Spinal cord (tissue), 10 donors: ENCODE measurements at places on chromosomes 13 and 19.
A peak's percentile ranks its signal among the peaks of the same experiment; 100 is the strongest.

- DNase-seq, result no peak
Observed at GRCh38 chr13:43877326-43877725, 2.2 kb downstream of the CCDC122 start.

- no peak for DNase-seq
Observed at GRCh38 chr19:47414469-47414868, 4.9 kb downstream of the MEIS3 start.

DNA sequence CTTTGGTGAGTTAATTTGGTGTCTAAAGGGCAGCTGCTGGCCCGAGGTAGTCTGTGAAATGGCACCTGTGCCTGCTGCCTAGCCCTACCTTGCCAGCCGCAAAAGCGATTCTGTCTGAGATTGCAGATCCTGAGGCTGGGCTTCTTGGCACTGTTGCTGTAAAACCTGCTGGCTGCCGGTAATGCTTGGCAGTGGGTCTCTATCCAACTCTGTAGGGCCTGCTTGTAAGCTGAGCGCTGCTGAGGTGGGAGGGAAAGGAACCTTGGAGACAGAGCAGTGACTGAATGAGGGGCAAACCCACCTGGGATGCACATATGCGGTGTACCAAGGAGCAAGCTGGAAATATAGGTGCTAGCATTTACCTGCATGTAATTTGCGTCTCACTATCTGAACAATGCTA, 11.7 kb downstream of the LCP1 start:
- DNase-seq, result peak; percentile 53

GRCh38 chr13:44331446-44331845, 42.2 kb upstream of the SERP2 start:
- no peak for DNase-seq

DNA sequence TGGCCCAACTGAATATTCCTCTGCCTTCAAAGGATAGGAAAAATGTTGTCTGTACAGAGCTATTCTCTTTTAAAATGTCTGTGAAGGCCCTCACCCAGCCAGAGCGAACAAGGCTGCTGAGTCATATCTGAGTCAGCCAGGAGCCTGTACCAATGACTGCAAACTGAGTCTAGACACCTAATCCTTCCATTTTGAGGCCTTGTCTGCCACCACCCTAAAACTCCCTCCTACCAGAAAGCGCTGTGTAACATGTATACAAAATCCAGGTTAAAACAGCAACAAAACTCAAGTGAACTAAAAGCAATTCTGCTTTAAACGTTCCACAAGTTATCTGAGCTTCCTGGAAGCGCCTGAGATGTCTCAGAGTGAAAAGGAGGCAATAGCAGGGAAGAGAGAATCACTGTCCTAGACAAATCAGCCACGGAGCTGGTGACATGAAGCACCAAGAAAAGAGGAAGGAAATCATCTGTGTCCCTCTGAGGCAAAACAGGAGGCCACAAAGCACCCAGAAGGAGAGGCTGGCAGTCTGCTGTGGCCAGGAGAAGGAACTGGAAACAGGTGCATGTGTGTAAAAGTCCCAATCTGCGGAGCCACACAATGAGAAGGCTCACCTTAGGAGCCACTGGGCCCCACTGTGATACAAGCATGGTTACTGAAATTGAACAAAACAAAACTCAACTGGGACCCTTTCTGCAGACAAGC, 10.2 kb downstream of the DHRS12 start:
- DNase-seq, result no peak

GRCh38 chr19:31340042-31341025, 8.9 kb downstream of the TSHZ3 start:
- DNase-seq, result peak; percentile 88

- no peak for DNase-seq
Observed at GRCh38 chr19:55071129-55071502, 4.6 kb upstream of the EPS8L1 start.

- no peak for DNase-seq
Observed at GRCh38 chr13:109387471-109387870, 398.9 kb downstream of the IRS2 start.

- peak; percentile 61 for DNase-seq
Observed at GRCh38 chr19:10565028-10565566, 713 bp downstream of the KRI1 start.

- DNase-seq, result no peak
Observed at GRCh38 chr13:59157181-59157580, 1006.5 kb downstream of the DIAPH3 start.

DNA sequence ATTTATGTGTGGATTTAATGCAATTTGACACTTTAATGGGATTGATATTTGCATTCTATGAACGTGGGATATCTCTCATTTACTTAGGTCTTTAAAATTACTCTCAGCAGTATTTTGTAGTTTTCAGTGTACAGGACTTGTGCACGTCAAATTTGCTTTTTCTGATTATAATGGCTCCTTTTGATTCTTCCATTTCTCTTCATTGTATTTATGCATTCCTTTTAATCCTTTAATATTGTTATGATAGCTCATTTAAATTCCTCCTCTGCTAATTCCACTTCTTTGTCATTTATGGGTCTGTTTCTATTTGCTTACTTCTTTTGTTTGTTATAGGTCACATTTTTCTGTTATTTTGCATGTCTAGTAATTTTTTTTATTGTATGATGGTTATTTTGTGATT, 226.6 kb downstream of the ATP8A2 start:
- DNase-seq, result no peak

DNA sequence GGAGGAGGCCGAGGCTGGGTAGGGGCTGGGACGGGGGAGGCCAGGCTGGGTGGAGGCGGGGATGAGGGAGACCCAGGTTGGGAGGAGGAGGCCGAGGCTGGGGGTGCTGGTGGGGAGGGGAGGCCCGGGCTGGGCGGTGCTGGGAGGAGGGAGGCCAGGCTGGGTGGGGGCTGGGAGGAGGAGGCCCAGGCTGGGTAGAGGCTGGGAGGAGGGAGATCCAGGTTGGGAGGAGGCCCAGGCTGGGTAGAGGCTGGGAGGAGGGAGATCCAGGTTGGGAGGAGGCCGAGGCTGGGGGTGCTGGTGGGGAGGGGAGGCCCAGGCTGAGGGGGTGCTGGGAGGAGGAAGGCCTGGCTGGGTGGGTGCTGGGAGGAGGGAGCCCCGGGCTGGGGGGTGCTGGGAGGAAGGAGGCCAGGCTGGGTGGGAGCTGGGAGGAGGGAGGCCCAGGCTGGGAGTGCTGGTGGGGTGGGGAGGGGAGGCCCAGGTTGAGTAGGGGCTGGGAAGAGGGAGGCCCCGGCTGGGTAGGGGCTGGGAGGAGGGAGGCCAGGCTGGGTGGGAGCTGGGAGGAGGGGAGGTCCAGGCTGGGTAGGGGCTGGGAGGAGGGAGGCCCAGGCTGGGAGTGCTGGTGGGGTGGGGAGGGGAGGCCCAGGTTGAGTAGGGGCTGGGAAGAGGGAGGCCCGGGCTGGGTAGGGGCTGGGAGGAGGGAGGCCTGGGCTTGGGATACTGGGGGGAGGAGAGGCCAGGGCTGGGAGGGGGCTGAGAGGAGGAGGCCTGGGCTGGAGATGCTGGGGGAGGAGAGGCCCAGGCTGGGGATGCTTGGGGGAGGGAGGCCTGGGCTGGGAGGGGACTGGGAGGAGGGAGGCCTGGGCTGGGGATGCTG, 10.7 kb downstream of the TPGS1 start:
- no peak for DNase-seq

DNA sequence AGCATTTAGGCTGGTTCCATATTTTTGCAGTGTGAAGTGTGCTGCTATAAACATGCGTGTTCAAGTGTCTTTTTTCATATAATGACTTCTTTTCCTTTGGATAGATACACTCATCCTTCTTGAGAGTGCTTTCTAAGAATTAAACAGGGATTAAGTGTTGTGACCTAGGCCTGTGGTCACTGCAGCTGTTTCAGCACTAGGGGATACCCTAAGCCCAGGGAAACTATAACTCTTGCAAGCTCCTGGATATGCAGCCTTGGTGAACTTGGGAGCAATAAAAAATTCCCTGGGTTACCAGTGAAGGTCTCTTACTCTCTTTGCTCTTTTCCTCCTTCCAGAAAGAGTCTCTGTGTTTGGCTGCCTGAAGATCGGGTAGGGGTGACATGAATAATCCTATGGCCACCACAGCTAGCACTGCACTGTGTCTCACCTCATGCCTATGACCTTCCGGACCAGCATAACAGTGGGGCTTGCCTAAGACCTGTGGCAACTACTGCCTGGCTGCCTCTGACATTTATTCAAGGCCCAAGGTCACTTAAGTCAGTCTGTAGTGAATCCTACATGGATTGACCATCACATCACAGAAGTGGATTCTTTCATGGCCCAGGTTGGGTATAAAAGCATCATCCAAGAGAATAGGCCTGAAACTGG, 799.7 kb downstream of the DACH1 start:
- no peak for DNase-seq

DNA sequence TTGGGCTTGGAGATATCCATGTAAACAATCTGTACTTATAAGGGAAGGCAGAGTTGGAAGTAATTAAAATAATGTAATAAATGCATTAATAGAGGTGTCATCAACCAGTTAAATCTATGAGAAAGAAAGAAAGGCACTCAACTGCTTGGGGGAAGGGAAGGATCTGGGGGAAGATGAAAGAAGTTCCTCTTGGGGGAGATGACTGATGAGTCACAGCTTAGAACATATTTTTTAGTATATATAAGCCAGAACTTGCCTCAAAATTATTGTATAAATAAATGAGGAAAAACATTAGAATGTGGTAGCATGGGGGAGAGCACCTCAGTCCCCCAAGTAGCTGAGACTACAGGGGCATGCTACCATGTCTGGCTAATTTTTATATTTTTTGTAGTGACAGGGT, 205.8 kb downstream of the GGACT start:
- DNase-seq, result no peak

- no peak for DNase-seq
Observed at GRCh38 chr13:51271528-51272085, 49.4 kb downstream of the FAM124A start.

DNA sequence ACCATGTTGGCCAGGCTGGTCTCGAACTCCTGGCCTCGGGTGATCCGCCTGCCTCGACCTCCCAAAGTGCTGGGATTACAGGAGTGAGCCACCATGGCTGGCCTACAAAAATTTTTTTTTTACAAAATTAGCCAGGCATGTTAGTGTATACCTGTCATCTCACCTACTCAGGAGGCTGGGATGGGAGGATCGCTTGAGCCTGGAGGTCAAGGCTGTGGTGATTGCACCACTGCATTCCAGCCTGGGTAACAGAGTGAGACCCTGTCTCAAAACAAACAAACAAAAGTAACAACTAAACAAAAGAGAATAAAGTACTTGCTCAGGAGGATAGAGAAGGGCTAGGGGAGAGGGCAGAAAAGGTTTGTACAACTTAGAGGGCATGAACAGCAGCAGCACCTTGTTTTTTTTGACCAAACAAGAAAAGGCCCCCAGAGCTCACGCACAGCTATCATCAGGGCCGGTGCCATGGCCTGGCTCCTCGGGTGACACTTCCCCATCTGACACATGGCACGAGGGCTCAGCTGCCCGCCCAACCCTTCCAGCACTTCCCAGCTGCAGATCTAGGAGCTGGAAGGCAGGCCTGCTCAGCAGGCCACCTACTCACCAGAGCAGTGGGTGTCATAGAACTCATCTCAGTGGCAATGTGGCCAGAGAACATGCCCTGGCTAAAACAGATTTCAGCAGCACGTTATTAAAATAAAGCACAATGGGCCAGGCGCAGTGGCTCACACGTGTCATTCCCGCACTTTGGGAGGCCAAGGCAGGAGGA, 8.6 kb upstream of the SLC7A9 start:
- no peak for DNase-seq

DNA sequence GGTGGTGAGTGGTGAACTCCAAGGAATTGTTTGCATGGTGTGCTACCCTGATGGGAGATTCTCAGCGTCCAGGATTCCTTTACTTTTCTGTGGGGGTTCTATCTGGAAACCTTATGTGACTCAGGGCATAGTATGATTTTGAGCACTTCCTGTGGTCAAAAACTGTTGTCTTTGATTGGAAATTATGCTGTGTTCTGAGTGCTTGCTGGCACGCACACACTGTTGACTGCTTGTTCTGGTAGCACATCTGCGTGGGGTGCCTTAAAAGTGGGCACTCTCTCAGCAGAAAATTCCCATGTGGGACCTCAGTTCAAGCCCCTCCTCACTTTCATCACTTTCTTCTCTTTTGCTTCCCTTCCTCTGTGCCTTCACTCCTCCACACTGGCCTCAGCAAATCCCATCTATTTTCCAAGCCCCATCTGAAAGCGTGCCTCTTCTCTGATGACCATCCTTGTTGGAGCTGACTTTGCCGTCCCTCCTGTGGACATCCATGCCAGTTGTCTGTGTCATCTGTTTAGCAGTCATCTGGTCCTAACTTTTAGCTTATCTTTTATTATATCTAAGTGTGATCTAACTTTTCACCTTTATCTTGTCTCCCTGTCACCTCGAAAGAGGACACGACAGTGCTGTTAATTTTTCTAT, 56.4 kb upstream of the NPAS1 start:
- DNase-seq, result no peak

- no peak for DNase-seq
Observed at GRCh38 chr19:19051478-19052213, 12.1 kb upstream of the SLC25A42 start.

DNA sequence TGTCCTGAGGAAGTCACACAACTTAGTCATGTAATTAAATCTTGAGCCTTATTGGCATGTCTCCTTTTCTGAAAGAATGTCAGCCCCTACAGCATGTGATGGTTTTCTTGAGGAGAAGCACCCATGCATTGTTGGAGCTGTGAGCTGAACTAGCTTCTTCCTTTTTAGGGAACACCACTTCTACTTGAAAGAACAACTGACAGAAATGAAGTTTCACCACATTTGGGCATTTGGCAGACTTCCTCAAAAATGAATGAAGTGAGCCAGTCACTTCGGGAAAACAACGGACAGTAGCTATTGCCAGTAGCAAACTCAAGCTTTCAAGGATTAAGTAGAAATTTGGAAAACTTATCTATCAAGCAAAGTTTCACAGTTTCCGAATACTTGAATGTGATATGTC, 1351.3 kb downstream of the EFNB2 start:
- DNase-seq, result no peak

GRCh38 chr19:32909257-32909656, 39.7 kb upstream of the SLC7A9 start:
- no peak for DNase-seq

- no peak for DNase-seq
Observed at GRCh38 chr13:44874886-44875630, 114.2 kb downstream of the NUFIP1 start.

DNA sequence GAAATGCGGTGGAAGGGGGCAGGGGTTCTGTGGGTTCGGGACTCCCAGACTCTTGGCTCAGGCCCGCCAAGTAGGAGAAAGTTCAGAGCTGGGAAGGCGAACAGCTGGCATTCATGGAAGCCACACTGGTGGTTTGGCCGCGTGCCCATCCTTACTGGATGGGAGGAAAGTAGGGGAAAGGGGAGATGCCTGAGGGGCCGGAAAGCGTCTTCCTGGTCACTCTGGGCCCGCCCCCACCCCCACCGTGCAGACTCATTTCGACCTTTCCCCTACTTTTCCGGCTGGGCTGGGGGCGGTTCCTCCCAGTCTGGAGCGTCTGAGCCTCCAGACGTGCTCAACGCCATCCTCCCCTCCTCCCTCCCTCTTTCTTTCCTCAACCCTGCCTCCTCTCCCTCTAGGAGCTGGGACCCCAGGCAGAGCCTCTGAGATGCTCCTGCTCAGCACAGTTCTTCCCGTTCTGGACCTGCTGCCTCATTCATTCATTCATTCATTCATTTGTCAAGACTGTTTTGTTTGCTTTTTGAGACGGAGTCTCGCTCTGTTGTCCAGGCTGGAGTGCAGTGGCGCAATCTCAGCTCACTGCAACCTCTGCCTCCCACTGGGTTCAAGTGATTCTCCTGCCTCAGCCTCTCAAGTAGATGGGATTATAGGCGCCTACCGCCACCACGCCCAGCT, 3.5 kb downstream of the ANGPTL4 start:
- DNase-seq, result no peak
